H1 (cell line): ENCODE measurements at places on chromosomes 1 and 21.

- DNase-seq: no peak
Measured at GRCh38 chr1:8547791-8548190, 229.9 kb downstream of the SLC45A1 start.

DNA sequence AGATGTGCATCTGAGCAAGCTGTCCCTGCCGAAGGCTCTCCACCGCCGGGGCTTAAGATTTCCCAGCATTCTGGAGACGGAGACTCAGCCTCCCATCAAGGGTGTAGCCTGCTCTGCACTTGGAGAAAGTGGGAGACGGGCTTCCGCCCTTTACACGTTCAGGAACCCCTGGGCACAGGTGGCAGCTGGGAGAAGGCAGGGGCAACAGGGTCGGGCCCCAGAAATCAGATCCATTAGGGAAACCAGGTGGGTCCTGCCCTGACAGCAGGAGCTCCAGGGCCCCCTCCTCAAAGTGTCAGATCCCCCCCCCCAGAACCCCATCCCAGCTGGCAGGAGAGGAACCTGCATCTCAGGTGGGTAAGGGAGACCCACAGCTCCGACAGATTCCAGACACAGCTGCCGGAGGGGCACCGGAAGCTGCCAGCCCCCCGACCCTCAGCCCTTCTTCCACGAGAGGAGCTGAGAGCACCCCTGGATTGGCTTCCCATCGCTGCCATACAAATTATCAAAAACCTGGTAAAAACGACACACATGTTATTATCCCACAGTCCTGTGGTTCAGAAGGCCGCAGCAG is 236.6 kb downstream of the NPHP4 start:
- no peak for DNase-seq

DNA sequence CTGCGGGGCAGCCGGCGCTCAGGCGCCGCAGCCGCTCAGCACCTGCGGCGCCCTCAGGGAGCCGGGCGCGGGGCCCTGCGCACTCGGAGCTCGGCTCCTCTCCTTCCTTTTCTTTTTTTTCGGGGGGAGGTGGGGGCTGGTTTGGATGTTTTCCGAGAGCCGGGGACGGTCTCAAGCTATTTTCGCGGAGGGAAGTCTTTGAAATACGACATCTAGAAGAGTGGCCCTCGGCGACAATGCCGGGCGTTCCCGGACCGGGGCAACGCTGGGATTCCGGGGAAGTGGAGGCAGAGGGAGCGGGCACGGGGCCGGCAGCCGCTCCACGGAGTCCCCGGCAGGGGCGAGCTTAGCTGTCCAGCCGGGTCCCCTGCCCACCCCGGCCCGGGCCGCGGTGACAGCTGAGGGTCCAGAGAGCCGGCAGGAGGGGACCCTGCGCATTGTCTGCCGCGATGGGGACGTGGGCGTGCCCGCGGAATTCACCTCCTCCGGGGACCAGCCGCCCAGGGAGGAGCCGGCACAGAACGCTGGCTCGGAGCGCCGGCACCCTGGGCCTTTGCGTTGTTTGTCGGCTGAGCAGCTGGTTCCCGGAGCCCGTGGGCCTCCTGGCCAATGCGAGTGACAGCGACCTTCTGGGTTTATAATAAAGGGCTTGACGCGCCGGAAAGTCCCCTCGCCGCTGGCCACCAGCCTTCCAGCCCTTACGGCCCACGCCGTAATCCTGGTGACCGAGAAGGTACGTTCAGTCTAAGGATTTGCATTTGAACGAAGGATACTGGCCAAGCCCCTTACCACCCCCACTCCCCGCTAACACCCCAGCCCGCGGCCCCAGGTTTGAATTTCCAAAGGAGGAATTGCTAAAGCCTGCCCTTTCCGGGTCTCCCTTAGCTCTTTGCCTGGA is 582 bp downstream of the SLC37A1 start:
- no peak for DNase-seq

- DNase-seq: no peak
Measured at GRCh38 chr21:18023157-18023556, 204.0 kb upstream of the C21orf91 start.

DNA sequence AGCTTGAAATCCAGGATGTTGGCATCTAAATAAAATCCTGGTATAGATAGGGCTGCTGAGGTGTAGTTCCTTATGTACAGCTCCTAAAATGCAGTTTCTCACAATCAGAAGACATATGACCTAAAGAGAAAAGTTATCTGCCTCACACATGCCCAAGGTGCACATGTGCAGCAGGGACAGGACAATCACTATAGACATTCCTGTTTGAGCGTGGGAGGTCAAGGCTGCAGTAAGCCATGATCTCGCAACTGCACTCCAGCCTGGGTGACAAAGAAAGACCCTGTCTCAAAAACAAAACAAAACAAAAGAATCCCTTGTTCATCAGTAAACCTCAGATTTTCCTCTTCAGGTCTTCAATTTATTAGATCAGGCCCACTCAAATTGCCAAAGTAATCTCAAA is 66.1 kb downstream of the SPATA6 start:
- DNase-seq: no peak

DNA sequence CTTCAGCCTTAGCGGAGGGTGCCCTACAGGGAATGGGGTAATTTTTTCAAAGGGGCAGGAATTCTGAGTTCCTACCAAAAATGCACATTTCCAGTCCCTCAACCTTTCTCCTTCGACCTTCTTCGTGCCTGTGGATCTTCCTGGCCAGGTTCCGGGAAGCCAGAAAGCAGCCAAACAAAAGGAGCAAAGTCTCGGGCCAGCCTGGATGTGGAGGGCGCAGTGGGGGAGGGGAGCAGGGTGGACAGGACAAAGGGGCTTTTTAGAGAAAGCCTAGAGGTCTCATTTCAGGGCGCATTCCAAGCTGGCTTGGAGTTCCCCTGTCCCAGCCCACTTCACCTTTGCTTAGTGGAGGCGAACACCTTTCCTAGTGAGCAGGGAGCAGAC is 2.9 kb upstream of the INAVA start:
- no peak for DNase-seq

- DNase-seq: no peak
Measured at GRCh38 chr1:54007613-54008012, 10.4 kb downstream of the LDLRAD1 start.

DNA sequence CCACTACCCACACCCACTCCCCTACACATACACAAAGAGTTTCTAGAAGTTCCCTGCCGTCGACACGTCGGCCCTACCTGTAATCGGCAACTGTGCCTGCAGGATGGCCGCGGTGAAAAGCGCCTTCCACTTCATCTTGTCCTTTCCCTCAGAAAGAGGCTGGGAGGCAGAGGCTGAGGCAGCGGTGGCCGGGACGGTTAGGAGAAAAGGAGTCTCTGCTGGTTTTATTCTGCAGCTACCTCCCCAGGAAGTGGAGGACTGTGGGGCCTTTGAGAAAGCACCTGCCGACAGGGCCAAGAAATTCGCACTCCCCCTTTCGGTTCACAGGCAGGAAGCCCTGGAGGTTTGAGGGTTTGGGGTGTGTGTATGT is at the start of gene CD247:
Gene CD247, minus strand, starts transcription at position 199 of the 370 bp plus-strand sequence. Its CDS starts 64 bp downstream, at position 135.
- peak; percentile 41 for DNase-seq

GRCh38 chr1:239616673-239617072 is 230.3 kb downstream of the CHRM3 start:
- DNase-seq: no peak

GRCh38 chr21:42655796-42656770 is 2.7 kb downstream of the PDE9A start:
- peak; percentile 57 for DNase-seq

- no peak for DNase-seq
Measured at GRCh38 chr21:26007951-26008498, 162.5 kb downstream of the APP start.

DNA sequence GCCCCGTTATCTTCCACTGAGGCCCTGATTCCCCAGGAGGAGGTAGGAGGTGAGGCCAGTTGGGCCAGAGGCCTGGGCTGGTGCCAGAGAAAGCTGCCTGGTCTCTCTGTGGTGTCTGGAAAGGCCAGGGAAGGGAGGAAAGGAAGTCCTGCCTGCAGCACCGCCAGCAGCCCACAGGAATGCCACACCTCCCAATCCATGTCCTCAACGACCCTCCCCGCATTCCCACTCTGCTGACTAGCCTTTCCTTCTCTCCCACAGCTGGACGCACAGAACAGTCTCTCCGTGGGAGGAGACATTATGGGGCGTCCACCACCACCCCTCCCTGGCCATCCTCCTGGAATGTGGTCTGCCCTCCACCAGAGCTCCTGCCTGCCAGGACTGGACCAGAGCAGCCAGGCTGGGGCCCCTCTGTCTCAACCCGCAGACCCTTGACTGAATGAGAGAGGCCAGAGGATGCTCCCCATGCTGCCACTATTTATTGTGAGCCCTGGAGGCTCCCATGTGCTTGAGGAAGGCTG is 18.0 kb downstream of the CSF1 start:
- no peak for DNase-seq

DNA sequence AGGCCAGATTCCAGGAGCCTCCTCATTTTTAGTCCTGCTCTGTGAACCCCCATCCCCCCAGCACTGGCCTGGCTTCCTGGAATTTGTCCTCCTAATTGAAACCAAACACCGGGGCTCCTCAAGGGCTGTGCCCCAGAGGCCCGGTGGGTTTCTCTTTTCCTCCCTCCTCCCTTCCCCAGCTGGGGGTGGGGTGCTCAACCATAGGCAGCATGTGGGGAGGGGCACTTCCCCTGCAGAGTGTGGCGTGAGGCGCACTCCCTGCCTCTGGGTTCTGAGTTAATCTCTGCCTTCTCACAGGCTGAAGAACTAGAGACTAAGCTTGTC is 67.5 kb upstream of the ACOT11 start:
- DNase-seq: no peak

GRCh38 chr1:117698398-117699160 is 92.7 kb downstream of the TENT5C start:
- no peak for DNase-seq

GRCh38 chr1:92923664-92924063 is 37.6 kb downstream of the DIPK1A start:
- no peak for DNase-seq

- no peak for DNase-seq
Measured at GRCh38 chr1:26786437-26787380, 1.0 kb upstream of the PIGV start.

DNA sequence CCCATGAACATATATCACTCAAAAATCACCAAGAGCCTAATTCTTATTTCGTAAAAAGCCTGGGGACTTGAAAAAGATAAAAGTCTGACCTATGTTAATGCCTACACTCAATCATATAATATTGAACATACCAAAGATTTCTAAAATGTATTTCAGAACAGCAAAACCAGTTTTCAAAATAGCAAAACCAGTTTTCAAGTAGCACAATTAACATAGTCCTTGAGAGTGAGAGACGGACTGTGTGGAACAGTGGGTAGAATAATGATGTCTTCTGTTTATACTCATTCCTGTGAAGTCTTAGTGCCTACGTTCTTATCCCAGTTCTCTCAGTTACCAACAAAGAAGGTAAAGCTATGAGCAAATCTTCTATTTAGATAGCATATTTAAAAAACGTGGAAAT is 22.3 kb upstream of the RGS2 start:
- DNase-seq: no peak

GRCh38 chr1:205923651-205924459 is 19.4 kb downstream of the SLC26A9 start:
- no peak for DNase-seq

GRCh38 chr1:210908791-210909190 is 225.2 kb downstream of the KCNH1 start:
- DNase-seq: no peak

- no peak for DNase-seq
Measured at GRCh38 chr1:31302709-31303441, 6.0 kb downstream of the ZCCHC17 start.

GRCh38 chr1:12184008-12184681 is 17.4 kb downstream of the TNFRSF1B start:
- no peak for DNase-seq

GRCh38 chr1:221430152-221430960 is 311.5 kb downstream of the DUSP10 start:
- DNase-seq: no peak

GRCh38 chr1:244287726-244288125 is 164.0 kb downstream of the ADSS2 start:
- no peak for DNase-seq

- DNase-seq: no peak
Measured at GRCh38 chr1:229993894-229994293, 73.1 kb upstream of the GALNT2 start.

DNA sequence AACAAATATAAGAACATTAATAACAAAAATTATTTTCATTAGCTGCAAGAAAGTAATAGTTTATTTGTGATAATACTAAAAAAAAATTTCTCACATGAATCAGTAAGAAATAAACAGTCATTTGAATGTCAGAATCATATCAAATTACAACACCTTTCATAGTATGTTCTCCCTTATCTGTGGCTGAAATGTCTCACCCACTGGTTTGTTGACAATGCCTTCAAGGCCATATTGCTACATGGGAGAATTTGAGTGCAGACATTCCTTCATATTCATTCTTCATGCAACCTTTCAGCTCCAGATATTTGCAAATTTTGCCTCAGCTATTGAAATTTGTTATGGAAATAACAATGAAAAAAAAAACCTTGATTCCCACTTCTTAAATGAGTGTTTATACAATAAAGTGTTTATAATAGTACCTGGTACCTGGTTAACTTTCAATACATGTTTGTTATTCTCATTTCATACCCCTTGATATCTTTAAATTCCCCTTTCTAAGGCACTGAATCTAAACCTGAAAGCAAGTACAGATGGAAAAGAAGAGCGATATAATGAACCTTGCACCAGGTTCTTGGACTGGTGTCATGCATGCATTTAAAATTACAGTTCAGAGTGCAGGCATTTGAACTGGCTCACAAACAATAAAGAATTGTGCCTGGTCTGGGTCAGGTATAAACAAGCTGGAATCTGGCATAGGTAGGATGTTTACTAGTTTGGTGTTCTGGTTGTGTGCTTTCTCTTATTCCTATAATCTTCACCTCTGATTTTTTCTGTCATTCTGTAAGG is 242.2 kb upstream of the ADGRL2 start:
- DNase-seq: no peak

DNA sequence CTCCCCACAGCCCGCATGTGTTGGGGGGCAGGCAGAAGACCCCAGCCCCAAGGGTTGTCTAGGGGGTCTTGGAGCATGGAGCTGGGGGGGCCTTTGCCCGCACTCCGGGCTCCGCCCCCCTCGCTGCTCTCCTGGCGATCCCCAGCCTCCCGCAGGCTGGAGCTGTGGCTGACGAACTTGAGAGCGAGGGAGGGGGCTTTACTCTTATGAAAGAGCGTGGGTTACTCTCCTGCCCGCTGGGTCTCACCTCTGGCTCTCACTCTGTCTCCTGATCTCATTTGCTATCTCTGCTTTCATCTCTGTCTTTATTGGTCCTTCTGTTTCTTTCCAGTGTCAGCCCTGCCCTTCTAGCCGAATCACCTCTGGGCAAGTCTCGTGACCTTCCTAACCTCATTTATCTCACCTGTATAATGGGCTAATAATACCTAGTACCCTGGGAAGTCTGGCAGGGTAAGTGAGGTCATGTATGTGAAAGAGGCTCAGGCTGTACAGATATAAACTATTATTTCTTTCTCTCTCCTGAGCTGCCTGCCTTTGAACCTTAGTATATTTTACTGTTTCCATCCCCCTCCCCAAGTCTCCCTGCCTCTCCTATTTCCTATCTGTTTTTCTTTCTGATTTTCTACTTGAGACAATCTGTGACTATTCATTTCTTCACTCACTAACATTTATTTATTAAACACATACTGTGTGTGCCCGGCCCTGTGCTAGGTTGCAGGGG is 731 bp downstream of the EFNA4 start:
- no peak for DNase-seq
